ENCODE measurements at places on chromosomes 4 and X.

DNA sequence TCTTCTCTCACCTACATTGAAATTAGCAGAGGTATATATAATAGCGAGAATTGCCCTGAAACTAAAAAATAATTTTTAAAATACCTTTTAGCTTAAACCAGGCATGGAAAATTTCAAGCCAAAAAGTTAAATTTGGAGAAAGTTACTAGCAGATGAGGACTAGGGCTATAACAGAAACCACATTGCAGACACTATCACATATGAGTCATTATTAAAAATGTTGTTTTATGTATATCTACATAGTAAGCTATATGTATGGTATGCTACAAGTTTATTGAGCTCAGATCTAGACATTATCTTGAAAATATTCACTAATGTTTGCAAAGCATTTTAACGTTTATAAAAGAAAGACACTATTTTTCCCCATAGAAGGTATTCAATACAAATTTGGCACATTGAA is 147.8 kb downstream of the PAPSS1 start:
- DNase-seq = no peak

- peak; percentile 82 for DNase-seq
Measured at GRCh38 chrX:45515262-45516215, 314.9 kb upstream of the DIPK2B start.

DNA sequence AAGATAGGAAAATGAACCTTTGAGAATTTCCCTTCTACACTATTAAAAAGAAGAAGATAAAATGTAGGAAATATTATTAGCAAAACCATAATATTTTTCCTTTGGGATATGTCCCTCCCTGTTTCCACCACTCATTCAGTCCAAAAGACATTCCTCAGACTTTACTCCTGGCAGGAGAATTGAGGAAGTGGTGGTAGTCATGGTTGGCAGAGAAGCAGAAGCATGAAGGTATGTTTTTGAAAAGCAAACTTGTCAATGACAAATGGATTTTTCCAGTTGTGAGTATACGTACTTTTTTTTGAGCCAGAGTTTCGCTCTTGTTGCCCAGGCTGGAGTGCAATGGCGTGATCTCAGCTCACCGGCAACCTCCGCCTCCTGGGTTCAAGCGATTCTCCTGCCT is 13.7 kb downstream of the STAG2 start:
- DNase-seq = no peak

DNA sequence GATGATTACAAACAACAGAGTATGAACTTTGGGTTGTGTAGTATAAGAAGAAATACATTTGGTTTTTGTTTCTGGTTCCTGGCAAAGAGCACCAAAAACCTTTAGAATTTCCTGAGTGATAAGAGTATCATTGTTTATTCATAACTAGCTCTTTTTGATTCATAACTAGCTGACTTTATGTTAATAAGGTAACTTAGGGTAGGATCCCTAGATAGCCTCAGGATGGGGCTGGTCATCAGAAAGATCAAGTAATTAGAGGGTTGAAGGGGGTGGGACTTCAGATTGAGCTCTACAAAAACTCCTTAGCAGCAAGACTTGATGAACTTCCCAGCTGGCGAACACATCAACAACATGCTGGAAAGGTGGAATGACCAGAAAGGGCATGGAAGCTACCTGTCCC is 166.5 kb downstream of the SCFD2 start:
- no peak for DNase-seq

- DNase-seq = peak; percentile 76
Measured at GRCh38 chr4:38759113-38759789, 23.5 kb downstream of the TLR10 start.

GRCh38 chr4:125104616-125105015 is 210.1 kb upstream of the FAT4 start:
- DNase-seq = no peak
